GM23248 (cell line): ENCODE measurements at places on chromosomes 16 and 17. TPM values are rescaled to one million over a fixed set of nuclear protein-coding genes. Genes with fewer than 3 reads are reported as not detected.

DNA sequence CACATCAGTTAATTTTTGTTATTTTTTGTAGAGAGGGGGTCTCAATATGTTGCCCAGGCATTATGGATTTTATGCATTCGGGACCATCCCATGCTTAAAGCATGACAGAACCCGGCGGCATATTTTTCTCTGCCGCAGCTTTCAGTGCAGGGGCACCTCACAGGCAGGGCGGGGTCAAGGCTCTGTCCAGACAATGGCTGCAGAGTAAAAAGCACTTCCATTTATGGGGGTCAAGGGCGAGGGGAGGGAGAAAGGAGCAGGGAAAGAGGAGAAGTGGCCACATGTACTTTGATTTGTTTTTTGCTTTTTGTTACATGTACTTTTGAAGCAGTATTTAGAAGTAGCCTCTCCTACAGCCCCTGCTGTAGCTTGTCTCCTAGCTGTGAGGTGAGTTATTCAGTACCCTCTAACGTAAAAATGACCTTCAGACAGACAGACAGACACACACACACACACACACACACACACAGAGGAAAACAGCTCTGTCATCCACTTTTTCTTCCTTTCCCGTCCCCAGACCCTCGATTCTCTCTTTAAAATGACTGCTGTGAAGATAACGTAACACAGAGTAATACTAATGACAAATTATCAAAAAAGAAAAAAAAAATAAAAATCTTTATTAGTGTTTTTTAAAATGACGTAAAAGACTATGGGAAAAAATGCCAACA is 856 bp upstream of the SCPEP1 start:
- H3K27ac ChIP-seq = no peak overlapping the region
- peak overlapping the region; percentile 88 for H3K4me3 ChIP-seq
- H3K27me3 ChIP-seq = no peaks in the 10 kb centered on the region
- peak; percentile 6 for DNase-seq
- H3K36me3 ChIP-seq = no peaks in the 10 kb centered on the region
- 0 out of 2 replicates have a peak, but pooled peaks cover 6% of the 10 kb centered on the region for H3K4me1 ChIP-seq

GRCh38 chr16:8966817-8967131 is 3.1 kb upstream of the USP7 start:
- peaks cover 4% of the 10 kb centered on the region; the same call in 1 of the 2 replicates for H3K4me1 ChIP-seq
- no peak overlapping the region for H3K4me3 ChIP-seq
- H3K36me3 ChIP-seq = no peaks in the 10 kb centered on the region

- no peak overlapping the region for H3K27ac ChIP-seq
- H3K4me1 ChIP-seq = peaks cover 5% of the 10 kb centered on the region; the same call in 1 of the 2 replicates
- no peaks in the 10 kb centered on the region for H3K27me3 ChIP-seq
- no peak for DNase-seq
These were observed 646.6 kb downstream of the TOX3 start for GRCh38 chr16:51900221-51900780.

GRCh38 chr16:84795329-84796053 is 24.3 kb upstream of the CRISPLD2 start:
- H3K27ac ChIP-seq = peak overlapping the region; percentile 69
- H3K4me1 ChIP-seq = peaks cover 6% of the 10 kb centered on the region; the same call in 1 of the 2 replicates
- peak; percentile 97 for DNase-seq

- no peak overlapping the region for H3K4me3 ChIP-seq
- H3K27ac ChIP-seq = no peak overlapping the region
- DNase-seq = no peak
- no peaks in the 10 kb centered on the region for H3K4me1 ChIP-seq
- H3K27me3 ChIP-seq = peaks cover 94% of the 10 kb centered on the region
These were observed 1.6 kb downstream of the TBX4 start for GRCh38 chr17:61453566-61454380.

DNA sequence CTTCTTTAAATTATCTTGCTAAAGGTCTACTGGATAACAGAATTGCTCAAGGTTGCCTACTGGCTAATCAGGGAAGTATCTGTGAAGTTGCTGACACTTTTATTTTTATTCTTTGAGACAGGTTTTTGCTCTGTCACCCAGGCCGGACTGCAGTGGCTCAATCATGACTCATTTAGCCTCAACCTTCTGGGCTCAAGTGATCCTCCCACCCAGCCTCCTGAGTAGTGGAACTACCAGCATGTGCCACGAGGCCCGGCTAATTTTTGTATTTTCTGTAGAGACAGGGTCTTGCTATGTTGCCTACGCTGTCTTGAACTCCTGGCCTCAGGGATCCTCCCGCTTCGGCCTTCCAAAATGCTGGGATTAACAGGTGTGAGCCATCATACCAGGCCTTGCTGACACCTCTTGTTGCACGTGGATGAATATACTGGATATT is 43.1 kb downstream of the GLG1 start:
- H3K4me1 ChIP-seq = peaks cover 20% of the 10 kb centered on the region; the same call in 1 of the 2 replicates
- no peaks in the 10 kb centered on the region for H3K36me3 ChIP-seq
- no peaks in the 10 kb centered on the region for H3K27me3 ChIP-seq
- H3K4me3 ChIP-seq = no peak overlapping the region

DNA sequence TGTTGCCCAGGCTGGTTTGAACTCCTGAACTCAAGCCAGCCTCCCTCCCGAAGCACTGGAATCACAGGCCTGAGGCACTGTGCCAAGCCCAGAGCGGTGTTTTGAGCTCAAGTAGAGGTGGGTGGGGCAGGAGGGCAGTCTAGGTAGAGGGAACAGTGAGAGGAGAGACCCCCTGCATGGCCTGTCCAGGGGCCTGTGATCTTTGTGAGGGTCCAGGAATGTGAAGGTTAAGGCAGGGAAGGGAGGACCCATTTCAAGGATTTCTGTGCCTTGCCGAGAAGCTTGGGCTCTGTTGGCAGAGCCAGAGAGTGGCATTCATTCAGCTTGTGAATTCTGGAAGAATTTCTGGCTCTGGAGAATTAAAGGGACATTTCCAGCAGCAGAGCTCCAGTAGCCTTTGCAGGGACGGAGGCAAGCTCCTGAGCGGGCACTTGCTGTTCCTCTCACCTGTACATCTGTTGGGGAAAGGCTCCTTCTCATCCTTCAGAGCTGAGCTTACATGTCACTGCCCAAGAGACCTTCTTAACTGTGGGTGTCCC is 2.7 kb downstream of the WWOX start:
- no peak for DNase-seq
- H3K27ac ChIP-seq = no peak overlapping the region
- no peaks in the 10 kb centered on the region for H3K4me1 ChIP-seq
- no peaks in the 10 kb centered on the region for H3K36me3 ChIP-seq

GRCh38 chr17:61225178-61225882 is 174.3 kb upstream of the TBX2 start:
- no peaks in the 10 kb centered on the region for H3K27me3 ChIP-seq
- H3K4me3 ChIP-seq = no peak overlapping the region
- no peak overlapping the region for H3K27ac ChIP-seq
- H3K4me1 ChIP-seq = 0 out of 2 replicates have a peak, but pooled peaks cover 3% of the 10 kb centered on the region

GRCh38 chr16:87538594-87538993 is 45.8 kb upstream of the ZCCHC14 start:
- H3K27me3 ChIP-seq = no peaks in the 10 kb centered on the region
- H3K27ac ChIP-seq = peak overlapping the region; percentile 92
- H3K4me1 ChIP-seq = peaks cover 26% of the 10 kb centered on the region
- peak overlapping the region; percentile 30 for H3K4me3 ChIP-seq

DNA sequence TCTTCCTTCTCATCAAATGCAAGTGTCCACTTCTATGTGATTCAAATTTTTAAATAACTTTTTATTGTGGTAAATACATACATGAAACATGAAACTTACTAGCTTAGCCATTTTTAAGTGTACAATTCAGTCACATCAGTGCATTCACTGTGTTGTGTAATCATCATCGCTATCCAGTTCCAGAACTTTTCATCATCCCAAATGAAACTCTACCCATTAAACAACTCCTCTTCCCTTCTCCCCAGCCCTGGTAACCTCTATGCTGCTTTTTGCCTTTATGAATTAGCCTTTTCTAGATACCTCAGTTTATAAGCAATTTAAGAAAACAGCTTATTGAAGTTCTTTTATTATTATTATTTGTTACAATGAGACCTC is 41.1 kb upstream of the IL34 start:
- H3K4me3 ChIP-seq = no peak overlapping the region
- H3K36me3 ChIP-seq = no peaks in the 10 kb centered on the region
- 0 out of 2 replicates have a peak, but pooled peaks cover 6% of the 10 kb centered on the region for H3K27me3 ChIP-seq
- H3K27ac ChIP-seq = no peak overlapping the region

DNA sequence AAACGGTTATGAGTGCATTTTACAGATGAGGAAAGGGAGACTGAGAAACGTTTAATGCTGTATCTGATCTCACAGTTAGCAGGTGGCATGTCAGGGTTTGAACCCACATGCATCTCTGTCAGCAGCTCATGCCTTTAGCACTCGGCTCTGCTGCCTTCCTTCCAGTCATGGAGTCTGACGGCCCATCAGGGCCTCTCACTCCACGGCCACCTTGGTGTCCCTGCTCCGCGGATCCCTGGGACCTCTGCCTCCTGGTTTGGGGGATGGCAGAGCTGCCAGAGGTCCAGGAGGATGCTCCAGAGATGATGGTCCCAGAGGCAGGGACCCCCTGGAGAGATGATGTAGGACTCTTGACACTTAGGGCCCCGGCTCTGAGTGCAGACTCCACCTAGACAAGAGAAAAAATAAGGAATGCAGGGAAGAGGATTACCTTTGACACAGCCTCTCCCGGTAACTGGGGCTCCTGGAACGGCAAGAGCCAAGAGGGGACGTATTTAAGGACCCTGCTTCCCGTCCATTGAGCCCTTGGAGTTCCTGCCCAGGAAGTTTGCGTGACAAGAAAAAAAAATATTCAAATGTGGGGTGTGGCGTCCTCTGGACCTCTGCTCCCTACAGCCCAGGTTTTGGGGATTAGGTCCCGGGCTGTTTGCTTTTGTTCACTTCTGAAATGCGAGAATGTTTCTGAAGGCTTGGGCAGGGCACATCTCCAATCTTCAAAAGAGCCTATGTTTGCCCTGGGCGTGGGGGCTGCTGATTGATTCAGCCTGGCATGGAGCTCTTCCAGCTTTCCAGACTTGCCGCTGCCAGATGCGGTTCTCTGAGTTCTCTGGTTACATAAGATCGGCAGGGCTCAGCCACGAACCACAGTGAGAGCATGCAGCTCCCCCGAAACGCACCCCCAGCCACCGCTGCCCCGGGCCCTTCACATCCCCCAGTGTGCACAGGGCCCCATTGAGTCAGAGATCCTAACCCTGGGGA is at the start of gene ALDH3A1:
Gene ALDH3A1, minus strand, starts transcription at position 470 of the 978 bp plus-strand sequence. CDS start 3,169 bp downstream, outside the sequence.
- DNase-seq = peak; percentile 76
- 0 out of 2 replicates have a peak within 1 kb of the TSS, but pooled peaks have one; percentile 9 for H3K4me3 ChIP-seq

DNA sequence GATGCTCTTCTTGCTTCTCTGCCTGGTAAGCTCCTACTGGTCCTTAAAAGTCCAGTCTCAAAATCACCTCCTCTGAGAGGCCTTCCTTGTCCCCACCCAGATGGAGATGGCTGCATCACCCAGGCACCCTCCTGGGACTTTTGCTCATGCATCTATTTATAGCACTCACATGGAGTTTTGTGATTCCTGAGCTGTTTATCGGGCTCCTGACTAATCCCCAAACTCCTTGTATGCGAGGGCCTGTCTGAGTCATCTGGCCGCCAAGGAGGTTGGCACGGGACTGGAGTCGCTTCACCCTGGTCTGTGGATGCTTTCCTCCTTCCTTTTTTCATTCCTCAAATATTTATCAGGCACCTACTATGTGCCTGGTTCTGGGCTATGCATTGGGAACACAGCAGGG is 2.3 kb upstream of the MAP2K3 start:
- H3K36me3 ChIP-seq = no peaks in the 10 kb centered on the region
- no peak overlapping the region for H3K4me3 ChIP-seq
- peak overlapping the region; percentile 87 for H3K27ac ChIP-seq
- no peaks in the 10 kb centered on the region for H3K27me3 ChIP-seq

DNA sequence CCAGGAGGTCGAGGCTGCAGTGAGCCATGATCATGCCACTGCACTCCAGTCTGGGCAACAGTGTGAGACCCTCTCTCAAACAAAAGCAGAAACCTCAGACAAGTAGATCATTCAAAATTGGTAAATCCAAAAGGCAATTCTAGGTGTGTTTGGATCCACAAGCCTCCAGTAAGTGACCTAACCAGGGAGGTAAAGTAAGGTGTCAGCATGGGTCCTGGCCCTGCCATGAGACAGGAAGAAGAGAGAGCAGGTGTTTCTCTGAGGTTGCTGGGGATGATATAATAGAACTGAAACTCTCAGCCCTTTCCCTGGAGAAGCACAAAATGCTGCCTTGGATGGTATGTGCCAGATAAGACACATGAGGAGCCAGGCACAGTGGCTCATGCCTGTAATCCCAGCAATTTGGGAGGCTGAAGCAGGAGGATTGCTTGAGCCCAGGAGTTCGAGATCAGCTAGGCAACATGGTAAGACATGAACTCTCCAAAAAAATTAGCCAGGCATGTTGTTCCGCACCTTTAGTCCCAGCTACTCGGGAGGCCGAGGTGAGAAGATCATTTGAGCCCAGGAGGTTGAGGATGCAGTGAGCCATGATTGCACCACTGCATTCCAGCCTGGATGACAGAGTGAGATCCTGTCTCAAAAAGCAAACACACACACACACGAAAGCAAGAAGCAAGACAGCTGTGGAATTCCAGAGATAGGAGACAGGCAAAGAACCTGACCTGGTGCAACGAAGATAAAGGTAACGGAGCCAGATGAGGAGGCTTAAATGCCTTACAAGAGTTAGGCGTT is 6.5 kb downstream of the TM4SF5 start:
- no peak overlapping the region for H3K27ac ChIP-seq
- H3K27me3 ChIP-seq = peaks cover 15% of the 10 kb centered on the region
- H3K36me3 ChIP-seq = no peaks in the 10 kb centered on the region
- peak; percentile 10 for DNase-seq

GRCh38 chr17:65227637-65228036 is 90.5 kb downstream of the RGS9 start:
- no peaks in the 10 kb centered on the region; the same call in 1 of the 2 replicates for H3K27me3 ChIP-seq
- H3K4me1 ChIP-seq = no peaks in the 10 kb centered on the region; the same call in none of the 2 replicates
- H3K27ac ChIP-seq = no peak overlapping the region
- no peak for DNase-seq
- H3K4me3 ChIP-seq = no peak overlapping the region

DNA sequence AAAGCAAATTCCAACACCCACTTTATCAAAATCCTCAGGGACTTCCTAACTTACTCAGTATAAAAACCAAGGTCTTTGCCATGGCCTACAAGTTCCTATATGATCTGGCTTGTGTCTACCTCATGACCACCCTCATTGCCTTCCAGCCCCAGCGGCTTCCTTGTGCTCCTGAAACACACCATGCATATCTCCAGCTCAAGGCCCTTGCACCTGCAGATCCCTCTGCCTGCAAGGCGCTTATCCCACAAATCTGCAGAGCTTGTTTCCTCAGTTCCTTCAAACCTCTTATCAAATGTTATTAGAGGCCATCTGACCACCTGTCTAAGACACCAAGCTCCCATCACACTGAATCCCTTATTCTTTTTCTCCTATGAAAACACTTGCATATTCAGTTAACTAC is 2.6 kb downstream of the BBS2 start:
- H3K27me3 ChIP-seq = no peaks in the 10 kb centered on the region
- H3K36me3 ChIP-seq = no peaks in the 10 kb centered on the region; the same call in 1 of the 2 replicates
- H3K4me1 ChIP-seq = peaks cover 26% of the 10 kb centered on the region

Gene ABCC11
- polyA plus RNA-seq = 0.23 and 0.29 TPM in 2 replicates

Gene LPO
- polyA plus RNA-seq = 0.11 TPM in 1 of 2 replicates, not detected in the other

Gene KRTAP4-3
- not detected in 2 replicates for polyA plus RNA-seq

Gene IFT20
- 111 and 116 TPM in 2 replicates for polyA plus RNA-seq

Gene MIEN1
- polyA plus RNA-seq = 85.4 and 88.4 TPM in 2 replicates

Gene HOXB7
- 18.9 and 19.4 TPM in 2 replicates for polyA plus RNA-seq

Gene EMC6
- 113 and 114 TPM in 2 replicates for polyA plus RNA-seq

Gene BAIAP3
- polyA plus RNA-seq = 0.23 and 0.24 TPM in 2 replicates
